ENCODE measurements at places on chromosomes 11 and 22.

DNA sequence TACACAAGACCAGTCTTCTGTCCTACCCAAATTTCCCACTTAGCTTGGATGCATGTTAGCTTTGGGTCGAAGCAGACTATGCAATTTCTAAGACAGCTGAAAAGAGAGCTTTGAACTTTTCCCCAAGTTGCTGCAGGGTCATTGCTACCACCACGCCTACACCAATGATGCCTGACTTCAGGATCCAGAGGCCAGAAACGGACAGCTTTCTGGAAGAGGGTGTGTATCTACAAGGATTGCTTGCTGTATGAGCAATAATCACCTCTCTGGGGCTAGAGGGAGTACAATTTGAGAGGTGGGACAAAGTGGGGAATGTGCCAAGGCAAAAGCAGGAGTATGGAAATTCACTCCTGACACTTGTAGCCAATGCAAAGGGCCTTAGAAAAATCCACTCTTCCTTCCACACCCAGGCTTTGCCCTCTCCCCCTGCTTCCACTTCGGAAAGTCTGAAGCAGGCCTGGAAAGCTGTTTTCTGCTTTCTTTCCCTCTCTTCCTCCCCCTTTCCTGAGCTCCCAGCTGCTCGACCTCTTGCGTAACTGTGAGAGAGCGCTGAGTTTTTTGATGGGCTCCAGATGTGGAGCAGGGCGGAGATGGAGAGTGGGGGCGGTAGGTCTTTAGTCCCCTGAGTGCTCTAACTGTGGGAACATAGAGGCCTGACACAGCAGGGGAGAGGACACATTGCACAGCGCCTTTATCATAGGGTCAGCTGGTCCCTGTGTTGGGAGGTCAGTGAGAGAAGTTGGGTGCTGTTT, 2.1 kb upstream of the PHLDB1 start:
- no peak for DNase-seq

DNA sequence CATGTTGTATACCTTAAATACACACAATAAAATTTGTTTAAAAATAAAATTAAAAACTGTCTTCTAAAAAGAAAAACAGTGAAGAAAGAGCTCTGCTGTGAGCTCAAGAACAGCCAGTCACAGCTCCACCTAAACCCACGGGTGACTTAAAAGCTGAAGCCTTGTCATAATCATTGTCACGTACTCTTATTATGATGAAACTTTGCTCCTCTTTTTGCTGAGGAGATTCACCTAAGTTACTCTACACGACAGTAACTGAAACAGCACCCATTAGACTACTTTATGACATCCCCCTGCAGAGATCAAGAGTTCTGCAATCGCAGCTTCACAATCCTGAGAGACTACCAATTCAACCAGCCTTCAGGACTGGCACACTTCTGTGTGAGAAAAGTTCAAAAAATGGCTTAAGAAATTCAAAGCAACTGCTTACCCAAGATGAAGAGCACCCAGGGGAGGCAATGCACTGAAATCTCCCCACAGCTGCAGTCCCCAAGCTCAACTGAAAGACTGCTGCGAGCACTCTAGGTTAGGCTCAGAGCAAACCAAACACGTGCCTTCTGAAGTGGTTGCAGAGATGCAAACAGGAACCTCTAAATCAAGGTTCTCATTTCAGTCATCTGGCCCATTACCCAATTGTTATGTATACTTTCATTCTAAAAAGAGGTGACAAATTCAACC, at the start of gene JAML:
Gene JAML (minus strand): TSS at position 501 of the 678 bp plus-strand sequence. CDS start 10,145 bp downstream, outside the sequence.
- DNase-seq = peak; percentile 47

- no peak for DNase-seq
These were observed 38.0 kb downstream of the IGF2 start for GRCh38 chr11:2101171-2101675.

DNA sequence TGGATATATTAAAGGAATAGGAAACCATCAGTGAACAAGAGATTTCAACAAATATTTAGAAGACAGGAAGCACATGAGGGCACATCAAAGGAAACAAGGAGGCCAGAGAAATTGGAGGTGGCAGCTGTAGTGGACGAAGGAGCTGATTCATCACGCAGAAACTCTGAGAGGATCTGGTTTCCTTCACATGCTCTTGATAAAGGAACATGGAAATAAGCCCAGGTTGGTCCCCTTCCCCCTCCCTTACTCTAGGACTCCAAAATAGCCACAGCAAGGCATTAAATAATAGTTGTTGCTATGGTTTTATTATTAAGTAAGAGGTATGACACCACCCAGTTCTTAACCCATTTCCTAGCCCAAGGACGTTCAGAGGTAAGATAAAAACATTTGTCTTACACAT, 11.3 kb downstream of the IZUMO1R start:
- DNase-seq = no peak

- DNase-seq = no peak
These were observed 177.3 kb upstream of the SORL1-AS1 start for GRCh38 chr11:121630041-121630440.

DNA sequence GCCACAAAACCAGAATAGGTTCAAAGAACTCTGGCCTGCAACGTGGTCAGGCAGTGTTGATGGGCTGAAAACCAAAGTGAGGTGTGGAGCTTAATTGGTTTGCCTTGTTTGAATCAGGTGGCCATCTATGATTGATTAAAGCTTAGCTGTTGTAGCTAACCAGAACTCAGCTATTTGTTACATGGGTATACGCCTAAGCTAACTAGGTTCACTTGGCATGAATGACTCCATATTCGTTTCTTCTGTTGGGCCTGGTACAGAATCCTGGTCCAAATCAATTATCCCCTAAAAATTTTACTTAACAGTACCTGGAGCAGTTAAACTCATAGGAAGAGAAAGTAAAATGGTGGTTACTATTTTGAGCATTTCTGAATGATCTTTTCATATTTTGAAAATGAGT, 7.7 kb upstream of the BAIAP2L2 start:
- DNase-seq = no peak

DNA sequence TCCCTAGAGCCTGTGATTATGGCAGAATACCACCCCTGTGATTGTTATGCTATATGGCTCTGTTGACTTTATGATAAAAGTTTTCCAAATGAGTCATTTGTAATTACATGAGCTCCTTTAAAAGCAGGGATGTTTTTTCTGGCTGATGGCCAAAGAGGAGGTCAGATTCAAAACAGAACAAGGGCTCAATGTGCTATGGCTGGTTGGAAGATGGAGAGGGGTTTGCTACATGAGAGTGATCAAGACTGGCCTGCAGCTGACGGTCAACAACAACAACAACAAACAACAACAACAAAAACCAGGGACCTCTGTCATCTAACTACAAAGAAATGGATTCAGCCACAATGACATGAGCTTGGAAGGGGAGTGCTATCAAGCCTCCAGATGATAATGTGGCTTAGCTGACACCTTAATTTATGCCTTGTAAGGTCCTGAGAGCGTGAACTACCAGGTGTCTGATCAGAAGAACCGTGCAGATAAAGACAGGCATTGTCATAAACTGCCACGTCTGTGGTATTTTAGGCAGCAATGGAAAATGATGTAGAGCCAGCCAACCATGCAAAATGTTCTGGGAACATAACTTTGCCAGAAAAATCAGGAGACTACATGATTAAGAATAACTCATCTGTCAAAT, 47.2 kb downstream of the PIWIL3 start:
- DNase-seq = no peak

DNA sequence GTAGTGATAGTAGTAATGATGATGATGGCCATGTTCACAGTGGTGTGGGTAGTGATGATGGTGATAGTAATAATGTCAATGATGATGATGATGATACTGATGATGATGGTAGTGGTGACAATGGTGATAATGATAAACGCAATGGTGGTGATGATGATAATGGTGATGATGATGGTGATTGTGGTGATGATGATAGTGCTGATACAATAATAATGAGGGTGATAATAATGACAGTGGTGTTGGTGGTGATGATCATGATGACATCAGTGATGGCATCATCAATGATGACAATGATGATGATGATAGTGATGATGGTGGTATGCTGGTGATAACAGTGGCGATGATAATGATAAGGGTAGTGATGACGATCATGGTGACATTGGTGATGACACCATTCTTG, 92.3 kb downstream of the MPPED1 start:
- no peak for DNase-seq

DNA sequence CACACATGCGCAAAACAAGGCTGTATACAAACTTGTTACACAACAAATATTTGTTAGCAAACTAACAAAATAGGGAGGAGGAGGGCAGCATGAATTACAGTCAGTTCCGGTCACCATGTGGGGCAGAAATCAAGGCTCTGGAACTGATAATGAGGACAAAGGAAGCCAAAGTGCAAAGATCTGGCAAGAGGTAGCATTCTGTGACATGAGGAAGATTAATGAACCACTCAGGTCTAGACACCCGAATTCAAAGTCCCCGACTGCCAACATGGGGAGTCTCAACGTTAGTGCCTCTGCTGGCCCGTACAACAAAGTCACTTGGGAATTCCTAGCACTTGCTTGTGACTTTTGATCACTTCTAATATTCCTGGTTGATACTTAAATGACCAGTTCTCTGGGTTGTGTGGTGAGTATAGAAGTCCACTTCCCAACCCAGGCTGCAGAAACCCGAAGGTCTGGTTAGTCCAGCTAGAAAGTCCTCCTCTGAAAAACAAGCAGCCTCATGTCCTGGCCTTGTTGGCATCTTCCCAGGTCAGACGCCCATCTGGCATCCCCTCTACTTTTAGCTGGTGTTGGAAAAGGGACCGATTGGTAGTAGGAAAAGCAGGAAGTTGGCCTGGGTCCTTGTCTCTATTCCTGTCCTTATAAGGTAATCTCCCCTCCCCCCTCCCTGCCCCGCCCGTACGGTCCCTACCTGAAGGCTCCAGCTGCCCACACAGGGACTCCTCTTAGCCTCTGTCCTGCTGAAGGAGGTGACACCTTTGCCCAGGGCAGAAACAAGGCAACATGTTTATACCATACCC, 1.6 kb downstream of the SUN2 start:
- no peak for DNase-seq

- no peak for DNase-seq
These were observed at the start of gene PRODH for GRCh38 chr22:18935889-18936529. PRODH (minus strand) TSS chr22:18936293; CDS start chr22:18936287, 6 bp downstream.

DNA sequence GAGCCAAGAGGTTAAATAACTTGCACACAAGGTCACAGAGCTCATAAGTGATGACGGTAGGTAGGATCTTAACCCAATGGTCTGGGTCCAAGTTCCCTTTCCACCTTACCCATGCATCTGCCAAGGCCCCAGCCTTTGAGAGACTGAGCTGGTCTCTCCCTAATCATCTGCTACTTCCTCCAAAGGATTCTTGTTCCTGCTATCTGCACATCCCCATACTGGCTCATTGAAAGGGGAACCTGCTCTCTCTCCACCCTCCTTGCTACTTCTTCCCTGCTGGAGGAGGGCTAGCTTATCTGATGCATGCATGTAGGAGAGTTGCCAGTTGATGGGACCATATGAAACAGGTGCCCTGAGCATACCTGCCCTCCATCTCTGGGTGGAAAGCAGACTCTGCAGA, 47.7 kb downstream of the COMMD9 start:
- DNase-seq = no peak

- no peak for DNase-seq
These were observed 102.9 kb downstream of the CTTN start for GRCh38 chr11:70501051-70501901.

GRCh38 chr11:3837793-3838192, 3.0 kb downstream of the RHOG start:
- DNase-seq = no peak

DNA sequence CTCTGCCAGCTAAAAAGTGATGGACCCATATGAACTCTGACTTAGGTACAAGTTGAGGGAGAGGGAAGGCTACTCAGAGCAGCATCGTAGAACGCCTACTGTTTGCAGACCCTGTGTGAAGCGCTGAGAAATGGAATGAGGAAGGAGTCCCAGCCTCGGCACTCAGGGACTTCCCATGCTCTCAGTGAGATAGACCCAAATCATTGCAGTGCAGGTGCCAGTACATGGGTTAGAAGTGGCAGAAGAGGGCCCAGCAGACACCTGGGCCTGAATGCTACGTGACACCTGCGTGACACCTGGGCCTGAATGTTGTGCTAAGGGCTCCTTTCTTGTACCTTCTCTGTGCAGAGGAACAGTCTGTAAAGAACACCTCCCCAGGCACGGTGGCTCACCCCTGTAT, 2.6 kb upstream of the PDGFB start:
- no peak for DNase-seq

GRCh38 chr11:104380358-104380757, 216.4 kb upstream of the PDGFD start:
- no peak for DNase-seq

DNA sequence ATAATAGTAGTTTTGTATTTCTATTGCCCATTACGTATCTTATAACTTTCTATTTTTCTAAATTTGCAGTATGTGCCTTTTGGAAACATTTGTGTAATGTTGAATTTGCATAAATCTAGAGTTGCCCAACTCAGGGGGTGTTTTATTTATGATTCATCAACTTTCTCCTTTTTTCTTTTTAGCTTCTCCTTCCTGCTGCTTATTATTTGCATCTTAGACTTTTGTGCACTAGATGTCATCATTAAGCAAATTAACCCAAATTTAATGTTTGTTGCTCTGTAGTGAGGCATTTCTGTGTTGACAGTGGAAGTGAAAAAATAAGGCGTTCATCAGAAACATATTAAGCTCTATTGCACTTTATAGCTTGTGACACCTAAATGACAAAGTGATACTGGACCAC, 56.2 kb upstream of the ZBED5 start:
- DNase-seq = no peak

DNA sequence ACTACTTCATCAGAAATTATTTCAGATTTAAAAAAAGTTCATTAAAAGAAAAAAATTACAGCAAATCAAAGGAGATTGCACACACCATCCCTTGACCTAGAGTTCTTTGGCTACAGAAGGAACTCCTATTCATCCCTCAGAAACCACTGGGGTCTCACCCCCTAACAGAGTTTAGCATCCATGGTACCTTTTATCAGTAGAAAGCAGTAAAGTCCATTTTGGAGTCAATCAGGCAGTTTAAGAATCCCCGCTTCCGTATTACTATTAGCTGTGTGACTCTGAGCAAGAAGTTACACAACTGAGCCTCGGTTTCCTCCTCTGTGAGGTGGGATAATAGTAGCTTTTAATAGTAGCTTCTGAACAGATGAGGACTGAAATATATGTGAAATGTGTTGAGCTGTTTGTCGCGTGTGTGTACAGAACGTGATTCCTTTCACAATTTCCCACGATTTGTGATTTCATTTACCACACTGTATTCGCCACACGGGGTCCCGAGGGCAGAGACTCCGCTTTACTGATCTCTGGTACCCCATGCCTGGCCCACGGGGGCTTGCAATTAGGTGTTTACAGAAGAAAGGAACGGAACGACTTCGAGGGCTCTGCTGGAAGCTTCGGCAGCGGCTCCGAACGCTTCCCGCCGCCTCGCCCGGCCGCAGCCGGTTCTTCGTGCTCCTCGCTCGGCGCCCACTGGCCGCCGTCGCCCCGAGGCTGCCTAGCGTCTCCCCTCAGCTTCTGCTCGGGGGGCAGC, 72.5 kb upstream of the ZBED5 start:
- DNase-seq = no peak

DNA sequence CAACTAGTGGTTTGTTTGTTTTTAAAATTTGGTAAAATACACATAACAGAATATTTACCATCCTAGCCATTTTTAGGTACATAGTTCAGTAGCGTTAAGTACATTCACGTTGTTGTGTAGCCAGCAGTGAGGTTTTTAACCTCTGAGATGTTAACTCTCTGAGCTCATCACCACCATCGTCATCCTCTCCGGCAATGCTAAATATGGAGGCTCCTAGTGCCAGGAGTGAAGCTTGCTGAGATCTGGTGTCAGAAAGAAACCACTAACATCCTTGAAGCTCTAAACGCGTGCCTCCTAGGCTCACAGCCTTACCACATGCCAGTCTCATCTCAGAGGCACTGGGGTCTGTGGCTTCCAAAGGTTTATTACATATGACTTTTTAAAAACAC, 330.2 kb upstream of the B3GAT1 start:
- DNase-seq = no peak

GRCh38 chr22:24809331-24809730, 3.3 kb downstream of the SGSM1 start:
- DNase-seq = no peak
